Spleen (tissue), 13 donors: ENCODE measurements at places on chromosomes 2 and 18.

GRCh38 chr2:84919885-84920580 is 14.6 kb downstream of the TMSB10 start:
- DNase-seq: no peak

GRCh38 chr2:60370814-60371213 is 182.6 kb downstream of the BCL11A start:
- DNase-seq: no peak

DNA sequence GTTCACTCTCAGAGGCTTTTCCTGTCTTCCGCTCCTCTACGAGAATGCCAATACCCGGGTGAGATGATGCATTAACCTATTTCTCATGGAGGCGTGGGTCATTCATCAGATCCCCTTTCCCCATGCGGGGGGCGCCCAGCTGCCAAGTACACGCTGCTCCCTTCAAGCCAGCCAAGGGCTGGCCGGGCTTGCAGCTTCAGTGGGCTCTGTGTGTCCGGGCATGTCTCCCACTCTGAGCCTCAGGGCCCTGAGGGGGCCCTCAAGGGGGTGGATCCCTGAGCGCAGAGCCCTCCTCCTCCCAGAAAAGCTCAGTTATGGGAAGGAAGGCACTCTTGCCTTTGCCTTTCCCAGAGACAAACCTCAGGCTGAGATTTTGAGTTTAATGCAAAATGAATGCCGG is 431.8 kb upstream of the MYT1L start:
- peak; percentile 58 for DNase-seq

- DNase-seq: no peak
These were observed 158.0 kb downstream of the LTBP1 start for GRCh38 chr2:33104726-33105125.

GRCh38 chr2:205650450-205650849 is 31.9 kb upstream of the NRP2 start:
- DNase-seq: no peak

GRCh38 chr2:218091746-218092145 is 22.7 kb downstream of the RUFY4 start:
- no peak for DNase-seq

GRCh38 chr2:66563473-66563872 is 128.5 kb downstream of the MEIS1 start:
- no peak for DNase-seq

GRCh38 chr2:75607988-75608683 is 38.4 kb upstream of the MRPL19 start:
- DNase-seq: no peak
